Hepatocyte (in vitro differentiated cells): ENCODE measurements at places on chromosomes 11 and 22. TPM values are rescaled to one million over a fixed set of nuclear protein-coding genes. Genes with fewer than 3 reads are reported as not detected.

DNA sequence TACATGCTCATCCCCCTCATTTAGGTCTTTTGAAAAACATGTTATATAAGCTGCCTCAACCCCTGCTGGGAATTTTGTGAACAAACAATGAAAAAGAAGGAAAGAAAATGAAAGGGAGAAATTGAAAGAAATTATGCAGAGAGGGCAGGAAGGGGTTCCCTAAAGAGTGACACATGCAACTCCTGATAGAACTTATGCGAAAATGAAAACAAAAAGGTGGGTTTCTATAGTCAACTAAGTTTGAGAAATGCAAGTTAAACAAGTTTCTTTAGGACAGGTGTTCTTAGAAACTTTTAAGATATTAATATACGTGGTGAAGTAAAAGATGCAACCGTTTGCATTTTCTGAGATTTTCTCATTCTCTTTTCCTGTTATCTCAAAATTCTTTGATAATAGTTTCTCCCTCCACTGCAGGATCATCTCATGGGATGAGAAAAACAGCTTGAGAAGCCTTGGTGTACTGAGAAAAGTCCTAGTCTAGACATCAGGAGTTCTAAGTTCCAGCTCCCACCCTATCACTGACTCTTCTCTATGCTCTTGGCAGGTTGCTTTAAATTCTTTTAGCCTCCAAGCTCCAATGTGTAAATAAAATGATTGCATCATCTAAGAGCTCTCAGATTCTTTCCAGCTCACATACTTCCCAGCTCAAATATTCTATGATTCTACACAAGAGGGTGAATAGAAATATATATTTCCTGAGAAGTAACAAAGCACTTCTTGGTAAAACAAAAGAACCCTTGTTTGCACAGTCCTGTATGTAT, 109.2 kb downstream of the FAM76B start:
- peak; percentile 66 for DNase-seq

DNA sequence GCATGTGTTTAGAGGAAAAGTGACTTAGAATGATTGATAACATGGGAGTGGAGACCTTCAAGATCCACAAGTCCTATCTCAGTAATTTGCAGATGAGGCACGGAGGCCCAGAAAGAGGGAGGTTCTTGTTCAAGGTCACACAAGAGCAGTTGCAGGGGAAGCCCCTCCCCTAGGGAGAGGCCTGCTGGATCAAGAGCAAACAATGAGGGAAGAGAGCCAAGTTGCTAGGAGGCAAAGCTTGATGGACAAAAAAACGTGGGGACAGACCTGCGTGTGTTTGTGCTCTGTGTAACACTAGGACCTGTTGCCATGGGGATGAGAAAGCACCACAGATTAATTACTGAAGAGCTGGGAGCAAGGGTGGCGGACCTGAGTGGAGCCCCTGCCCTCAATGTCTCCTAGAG, 6.4 kb upstream of the MFRP start:
- DNase-seq = peak; percentile 81

DNA sequence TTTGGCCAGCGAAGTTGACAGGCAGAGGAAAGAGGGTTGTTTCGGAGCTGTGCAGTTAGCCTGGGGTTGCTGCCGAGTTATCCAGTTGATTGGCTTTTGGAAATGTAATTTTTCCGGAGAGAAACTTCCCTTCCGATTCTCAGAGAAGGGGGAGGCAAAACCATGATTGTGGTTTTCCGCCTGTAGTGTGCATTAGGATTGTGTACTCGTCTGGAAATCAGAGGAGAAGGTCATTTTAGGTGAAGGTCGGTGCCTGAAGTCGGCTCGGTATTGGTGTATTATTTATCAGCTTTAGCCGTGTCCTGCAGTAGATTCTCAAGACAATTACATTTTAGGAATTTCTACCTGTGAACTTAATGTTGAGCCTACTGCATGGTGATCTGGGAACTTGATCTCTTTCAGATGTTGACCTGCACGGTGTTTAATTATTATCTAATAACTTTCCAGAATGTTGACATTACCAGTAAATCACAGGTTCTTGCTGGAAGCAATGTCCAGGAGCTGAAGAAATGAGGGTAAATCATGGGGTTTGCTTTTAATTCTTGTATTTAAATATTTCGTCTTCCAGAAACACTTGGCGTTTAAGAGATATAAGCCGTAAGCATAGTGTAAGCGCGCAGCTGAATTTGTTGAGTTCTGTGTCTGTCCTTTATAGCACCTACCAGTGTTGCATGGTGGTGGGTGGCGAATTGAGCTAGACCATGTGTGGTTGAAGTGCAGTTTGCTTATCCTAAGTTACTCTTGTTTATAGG, 1.3 kb downstream of the ARHGEF12 start:
- peak; percentile 22 for DNase-seq

The PCF11 gene
- total RNA-seq = 52.3 and 60.4 TPM in 2 replicates

- DNase-seq = peak; percentile 19
Observed at GRCh38 chr11:107218123-107219013, 200.1 kb upstream of the GUCY1A2 start.
